ENCODE measurements at places on chromosomes 5 and 9.

- DNase-seq: peak; percentile 92
Observed at GRCh38 chr5:38556599-38557307, at the start of gene LIFR. LIFR (minus strand) TSS chr5:38556646; CDS start chr5:38530647, 25,999 bp downstream.

GRCh38 chr5:103706939-103707682, 144.5 kb upstream of the NUDT12 start:
- DNase-seq: no peak

- DNase-seq: no peak
Observed at GRCh38 chr9:9214066-9214465, 1398.7 kb downstream of the PTPRD start.

GRCh38 chr5:39270225-39270848, 51.0 kb upstream of the FYB1 start:
- DNase-seq: no peak

DNA sequence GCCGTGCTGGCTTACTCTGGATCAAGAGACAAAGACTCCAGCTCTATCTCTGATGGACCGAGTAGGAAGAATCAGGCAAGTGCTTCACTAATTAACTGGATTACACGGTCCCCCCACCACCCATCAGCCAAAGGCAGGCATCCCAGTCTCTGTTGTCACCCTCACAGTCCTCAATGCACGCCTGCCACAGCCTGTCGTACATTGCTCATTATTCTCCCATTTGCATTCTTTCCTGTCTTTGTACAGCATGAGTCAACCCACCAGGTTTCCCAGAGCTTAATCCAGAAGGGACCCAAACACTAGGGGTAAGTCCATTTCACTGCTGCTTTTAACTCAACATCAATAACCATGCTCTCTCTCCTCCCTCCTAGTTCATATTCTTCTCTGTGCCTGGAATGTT, 44.4 kb downstream of the PCA3 start:
- DNase-seq: no peak

GRCh38 chr5:131790550-131790949, 6.3 kb downstream of the FNIP1 start:
- DNase-seq: no peak
